ENCODE measurements at places on chromosomes 16 and 17. TPM values are rescaled to one million over a fixed set of nuclear protein-coding genes. Genes with fewer than 3 reads are reported as not detected.

The TEX14 gene
- total RNA-seq: 0.20 TPM

The PHOSPHO1 gene
- not detected for total RNA-seq

DNA sequence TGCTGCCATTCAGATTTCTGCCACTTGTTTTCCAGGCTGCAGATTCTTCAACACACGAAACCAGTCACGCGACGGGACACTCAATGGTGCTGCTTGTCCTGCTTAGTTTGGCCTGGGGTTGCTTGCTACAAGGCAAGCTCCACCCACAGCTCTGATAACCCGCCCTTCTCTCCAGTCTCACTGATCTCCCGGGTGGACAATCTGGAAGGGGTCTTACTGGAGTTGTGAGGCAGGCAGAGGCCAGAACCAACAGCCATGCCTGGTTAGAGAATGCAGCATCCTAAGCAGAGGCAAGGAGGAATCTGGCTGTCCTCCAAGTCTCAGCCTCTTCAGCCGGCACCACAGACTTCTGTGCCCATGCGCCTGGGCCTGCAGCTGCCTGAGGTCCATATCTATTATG lies 119.1 kb downstream of the KCNJ12 start:
- no peak for DNase-seq
- no peaks in the 10 kb centered on the region for H3K36me3 ChIP-seq
- H3K4me3 ChIP-seq: no peak overlapping the region
- no peaks in the 10 kb centered on the region for H3K27me3 ChIP-seq

- no peaks in the 10 kb centered on the region for H3K27me3 ChIP-seq
- peak overlapping the region; percentile 91 for H3K4me3 ChIP-seq
- H3K36me3 ChIP-seq: peaks cover 6% of the 10 kb centered on the region
- no peak overlapping the region for H3K27ac ChIP-seq
Observed at GRCh38 chr16:23836078-23836403, 258 bp downstream of the PRKCB start.

- H3K4me1 ChIP-seq: no peaks in the 10 kb centered on the region
- H3K27me3 ChIP-seq: peaks cover 6% of the 10 kb centered on the region
- H3K36me3 ChIP-seq: no peaks in the 10 kb centered on the region
- H3K27ac ChIP-seq: no peak overlapping the region
Observed at GRCh38 chr16:769184-769784, 8.8 kb downstream of the MSLN start.

GRCh38 chr17:47636273-47637030 lies 13.3 kb upstream of the KPNB1 start:
- peaks cover 4% of the 10 kb centered on the region for H3K36me3 ChIP-seq
- no peak overlapping the region for H3K27ac ChIP-seq
- H3K4me3 ChIP-seq: no peak overlapping the region
- H3K4me1 ChIP-seq: peaks cover 9% of the 10 kb centered on the region
- no peaks in the 10 kb centered on the region for H3K27me3 ChIP-seq
- no peak for DNase-seq

GRCh38 chr17:7782240-7782639 lies 51.8 kb upstream of the KDM6B start:
- H3K4me3 ChIP-seq: no peak overlapping the region
- no peaks in the 10 kb centered on the region for H3K36me3 ChIP-seq
- no peak overlapping the region for H3K27ac ChIP-seq
- H3K4me1 ChIP-seq: no peaks in the 10 kb centered on the region
- DNase-seq: no peak

DNA sequence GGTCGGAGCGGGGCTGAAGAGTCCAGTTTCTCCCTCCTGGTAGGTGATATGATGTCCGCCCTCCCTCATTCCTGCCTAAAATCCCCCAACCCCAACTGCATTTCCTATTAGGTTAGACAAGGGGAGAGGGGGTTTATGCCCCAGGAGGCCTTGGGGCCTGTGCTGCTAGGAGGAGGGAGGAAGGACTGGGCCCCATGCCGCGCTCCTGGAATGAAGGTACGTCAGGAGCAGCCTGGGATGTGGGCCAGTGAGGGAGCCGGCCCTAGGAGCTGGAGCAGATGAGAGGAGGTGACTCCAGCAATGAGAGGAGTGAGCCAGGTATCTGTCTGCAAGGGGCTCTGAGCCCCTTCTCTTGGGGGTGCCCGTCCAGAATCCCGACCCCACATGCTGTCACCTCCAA lies 46.9 kb upstream of the CDC42EP4 start:
- H3K4me3 ChIP-seq: no peak overlapping the region
- no peaks in the 10 kb centered on the region for H3K36me3 ChIP-seq
- no peak for DNase-seq

DNA sequence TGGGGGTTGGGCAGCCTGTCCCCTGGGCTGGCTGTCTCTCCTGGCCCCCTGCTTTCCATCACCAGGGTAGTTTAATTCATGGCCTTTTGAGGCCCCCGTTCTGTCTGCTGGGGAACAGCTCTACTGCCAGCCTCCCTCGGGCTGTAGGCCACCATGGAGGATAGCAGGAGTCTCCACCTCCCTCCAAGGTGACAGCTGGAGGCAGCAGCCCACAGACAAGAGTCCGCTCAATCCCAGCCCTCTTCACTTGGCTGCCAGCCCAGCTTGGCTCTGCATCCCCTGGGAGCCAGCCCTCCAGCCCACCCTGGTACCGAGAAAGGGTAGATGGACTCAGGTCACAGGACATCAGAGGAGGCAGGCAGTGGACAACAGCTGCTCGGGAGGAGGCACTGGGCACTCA lies 194.6 kb upstream of the SDK2 start:
- DNase-seq: no peak
- no peak overlapping the region for H3K27ac ChIP-seq
- no peak overlapping the region for H3K4me3 ChIP-seq
- H3K27me3 ChIP-seq: no peaks in the 10 kb centered on the region
- peaks cover 4% of the 10 kb centered on the region for H3K36me3 ChIP-seq

DNA sequence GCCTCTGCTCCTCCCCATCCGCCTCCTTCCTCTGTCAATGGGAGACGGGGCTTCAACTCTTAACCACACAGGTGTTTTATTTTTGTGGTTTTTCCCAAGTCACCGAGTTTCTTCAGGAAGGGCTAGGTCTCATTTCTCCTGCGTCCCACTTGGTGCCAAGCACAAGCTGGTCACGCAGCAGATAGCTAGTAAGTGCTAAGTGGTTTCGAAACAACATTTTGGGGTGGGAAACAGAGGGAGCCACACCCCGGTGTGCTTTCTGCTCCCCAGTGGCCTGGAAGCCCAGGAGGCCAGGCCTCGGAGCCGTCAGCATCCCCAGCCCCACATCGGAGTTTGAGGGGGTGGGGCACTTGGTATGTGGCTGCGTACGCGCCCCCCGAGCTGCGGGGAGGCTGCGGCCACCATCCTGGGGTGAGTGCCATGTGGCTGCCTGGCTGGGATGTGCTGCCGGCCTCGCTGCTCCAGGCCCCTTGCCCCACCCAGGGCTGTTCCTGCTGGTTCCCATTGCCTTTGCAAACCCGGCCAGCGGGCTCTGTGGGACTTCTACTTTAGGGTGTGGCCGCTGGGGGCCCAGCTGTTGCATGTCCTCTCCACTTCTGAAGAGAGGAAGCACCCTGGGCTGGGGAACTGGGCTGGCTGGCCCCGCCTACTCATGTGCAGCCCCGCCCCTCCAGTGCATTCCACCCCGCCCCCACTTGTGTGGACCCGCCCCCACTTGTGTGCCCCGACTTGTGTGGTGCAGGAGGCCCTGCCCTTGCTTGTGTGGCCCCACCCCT lies 55.6 kb downstream of the BAIAP2 start:
- no peak overlapping the region for H3K27ac ChIP-seq
- no peaks in the 10 kb centered on the region for H3K27me3 ChIP-seq
- DNase-seq: no peak
- H3K4me1 ChIP-seq: peaks cover 15% of the 10 kb centered on the region

GRCh38 chr17:7590743-7591142 lies 849 bp upstream of the SOX15 start:
- peaks cover 7% of the 10 kb centered on the region for H3K4me1 ChIP-seq
- H3K27me3 ChIP-seq: no peaks in the 10 kb centered on the region
- peaks cover 31% of the 10 kb centered on the region for H3K36me3 ChIP-seq
- H3K27ac ChIP-seq: peak overlapping the region; percentile 30
- no peak overlapping the region for H3K4me3 ChIP-seq
- no peak for DNase-seq

All from activated naive CD4-positive, alpha-beta T cell treated with anti-CD3 and anti-CD28 coated beads for 36 hours (primary cell).